ENCODE measurements at places on chromosomes 12 and 14.

DNA sequence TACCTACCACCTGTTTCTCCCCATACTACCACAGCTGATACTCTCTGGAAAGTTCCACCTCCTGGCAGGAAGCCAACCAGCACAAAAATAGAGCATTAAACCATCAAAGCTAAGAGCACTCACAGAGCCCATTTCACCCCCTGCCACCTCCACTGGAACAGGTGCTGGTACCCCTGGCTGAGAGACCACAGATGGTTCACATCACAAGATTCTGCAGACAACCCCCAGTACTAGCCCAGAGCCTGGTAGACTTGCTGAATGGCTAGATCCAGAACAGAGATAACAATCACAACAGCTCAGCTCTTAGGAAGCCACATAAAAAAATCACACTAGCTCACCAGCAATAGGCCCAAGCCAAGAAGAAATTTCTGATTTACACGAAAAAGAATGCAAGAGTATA, 855.2 kb downstream of the FSCB start:
- no peak for DNase-seq

DNA sequence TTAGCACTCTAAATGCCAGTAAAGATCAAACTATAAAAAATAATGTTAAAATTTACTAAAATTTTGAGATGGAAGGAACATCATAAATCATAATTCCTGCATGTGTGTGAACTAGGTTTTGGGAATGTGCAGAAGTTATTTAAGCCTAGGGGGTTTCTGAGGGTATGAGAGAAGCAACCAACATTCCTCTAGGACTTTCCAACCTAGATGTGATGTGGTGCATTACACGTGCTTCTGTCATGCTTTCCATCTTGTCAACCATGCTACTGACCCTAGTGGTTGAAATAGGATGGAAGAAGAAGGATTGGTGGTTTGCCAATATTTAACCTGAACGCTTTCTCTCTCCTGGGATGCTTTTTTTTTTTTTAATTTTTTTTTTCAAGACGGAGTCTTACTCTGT, 209.3 kb downstream of the AEBP2 start:
- no peak for DNase-seq

DNA sequence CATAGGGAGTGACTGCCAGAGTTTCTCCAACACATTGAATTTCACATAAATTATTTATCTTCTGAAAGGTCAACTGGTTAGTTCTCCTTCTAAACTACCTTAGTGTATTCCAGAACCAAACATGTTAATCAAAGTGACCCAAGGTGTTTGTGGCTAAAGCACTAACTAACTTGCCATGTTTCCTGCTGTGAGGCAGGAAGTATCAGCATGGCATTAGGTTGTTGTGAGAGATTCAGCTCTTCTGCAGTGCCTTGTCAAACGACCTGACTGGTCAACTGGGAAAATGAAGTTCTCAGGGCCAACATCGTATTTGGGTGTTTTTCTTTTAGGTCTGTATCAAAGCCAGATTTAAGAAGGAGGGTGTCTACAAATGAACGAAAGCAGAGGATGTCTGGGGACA, 448.1 kb downstream of the APAF1 start:
- no peak for DNase-seq

- DNase-seq: no peak
Measured at GRCh38 chr12:124764451-124764850, 99.2 kb downstream of the SCARB1 start.

- DNase-seq: no peak
Measured at GRCh38 chr12:50986966-50987737, 34.8 kb downstream of the HIGD1C start.

DNA sequence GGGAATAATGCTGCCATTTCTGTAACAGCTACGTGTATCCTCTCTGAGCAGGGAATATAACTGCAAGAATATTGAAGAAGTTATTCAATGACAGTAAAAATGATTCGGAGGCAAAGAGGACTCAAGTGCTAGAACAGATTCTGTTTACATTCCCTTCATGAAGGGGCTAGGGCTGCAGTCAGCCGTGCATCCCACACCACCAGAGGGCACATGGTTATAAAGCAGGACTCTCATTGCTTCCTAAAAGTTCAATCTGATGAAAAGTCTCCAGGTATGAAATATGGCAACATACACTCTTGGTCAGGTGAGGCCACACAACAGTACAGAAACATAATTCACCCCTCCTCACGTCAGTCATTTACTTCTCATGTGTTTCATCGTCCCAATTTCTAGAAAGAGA, 34.0 kb downstream of the TCHP start:
- no peak for DNase-seq

- DNase-seq: no peak
Measured at GRCh38 chr12:22709292-22709691, 84.3 kb downstream of the ETNK1 start.

- no peak for DNase-seq
Measured at GRCh38 chr12:4874671-4875070, 35.0 kb upstream of the KCNA1 start.

GRCh38 chr14:78618368-78618767, 448.2 kb downstream of the NRXN3 start:
- DNase-seq: no peak

DNA sequence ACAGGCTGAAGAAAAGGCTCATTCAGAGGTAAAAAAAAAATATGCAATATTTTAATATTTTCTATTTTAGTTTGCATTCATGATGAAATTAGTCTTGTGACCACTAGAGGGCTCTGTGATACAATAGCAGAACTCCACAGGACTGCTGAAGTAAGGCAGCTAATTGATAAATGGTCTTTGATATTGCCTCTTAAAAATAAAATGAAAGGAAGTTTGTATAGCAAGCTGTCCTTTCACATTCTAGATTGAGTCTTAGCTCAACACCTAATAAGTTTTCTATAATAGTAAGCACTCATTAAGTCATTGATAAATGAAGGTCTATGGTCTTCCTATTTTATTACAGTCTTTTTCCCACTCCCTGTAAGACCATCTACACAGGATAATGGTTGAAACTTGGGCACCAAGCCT, 315.7 kb downstream of the NAV3 start:
- no peak for DNase-seq

DNA sequence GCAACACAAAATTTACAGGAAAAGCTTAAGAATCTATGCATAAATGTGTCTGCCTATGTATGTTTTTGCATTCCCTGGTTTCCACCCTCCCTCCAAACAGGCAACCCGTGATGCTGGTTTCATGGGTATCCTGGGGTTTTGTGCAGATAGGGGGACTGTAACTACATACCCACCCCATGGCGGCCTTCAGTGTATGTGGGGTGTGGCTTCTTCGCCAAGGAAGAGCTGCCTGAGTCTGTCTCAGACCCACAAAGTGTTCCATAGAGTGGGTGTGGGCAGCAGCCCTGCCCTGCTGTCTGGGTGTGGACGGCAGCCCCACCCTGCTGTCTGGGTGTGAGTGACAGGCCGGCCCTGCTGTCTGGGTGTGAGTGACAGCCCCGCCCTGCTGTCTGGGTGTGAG, 174.8 kb downstream of the ADGRD1 start:
- no peak for DNase-seq

- DNase-seq: no peak
Measured at GRCh38 chr12:26614011-26614616, 218.9 kb downstream of the ITPR2 start.

DNA sequence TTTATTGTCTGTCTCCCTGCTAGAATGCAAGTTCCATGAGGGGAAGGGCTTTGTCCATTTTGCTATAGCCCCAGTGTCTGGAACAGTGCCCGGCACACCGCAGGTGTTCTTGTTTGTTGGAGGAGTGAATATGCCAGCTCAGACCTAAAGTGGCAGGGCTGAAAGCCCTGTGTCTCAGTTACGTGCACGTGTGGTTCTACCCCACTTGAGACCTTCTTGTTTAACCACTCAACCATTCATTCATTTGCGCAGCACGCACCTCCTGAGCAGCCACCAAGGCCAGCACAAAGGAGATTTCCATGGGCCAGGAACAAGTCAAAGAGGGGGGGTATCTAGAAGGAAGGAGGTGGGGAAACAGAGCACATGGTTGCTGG, 338.0 kb upstream of the FKBP4 start:
- no peak for DNase-seq
